ENCODE measurements at places on chromosomes 11 and 22.

DNA sequence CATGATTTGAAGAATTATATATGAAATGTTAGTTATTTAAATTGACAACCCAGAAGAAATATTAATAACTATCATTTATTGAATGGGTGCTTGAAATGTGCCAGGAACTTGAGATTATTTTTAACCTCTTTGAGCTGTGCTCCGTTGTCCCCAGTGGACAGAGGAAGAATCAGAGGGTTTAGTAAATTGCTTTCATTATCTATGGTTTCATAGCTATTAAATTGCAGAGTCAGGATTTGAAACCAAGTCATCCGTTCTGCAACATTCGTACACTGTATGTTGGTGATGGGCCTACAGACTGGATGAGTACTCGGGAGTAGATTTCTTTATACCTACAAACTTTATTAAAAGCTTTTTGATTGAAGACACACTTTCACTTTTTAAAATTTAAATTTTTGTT is 4.9 kb downstream of the HSD17B12 start:
- no peak for DNase-seq

GRCh38 chr11:118618991-118619375 is 11.6 kb downstream of the PHLDB1 start:
- no peak for DNase-seq

- no peak for DNase-seq
Observed at GRCh38 chr11:4164884-4165590, 70.4 kb downstream of the RRM1 start.

GRCh38 chr11:70630816-70631623 is 232.7 kb downstream of the CTTN start:
- no peak for DNase-seq

- no peak for DNase-seq
Observed at GRCh38 chr11:10294290-10294953, 403 bp upstream of the SBF2 start.

- no peak for DNase-seq
Observed at GRCh38 chr22:25068707-25069106, 116.2 kb downstream of the KIAA1671 start.

GRCh38 chr22:36850682-36851081 is 10.1 kb upstream of the NCF4 start:
- no peak for DNase-seq

DNA sequence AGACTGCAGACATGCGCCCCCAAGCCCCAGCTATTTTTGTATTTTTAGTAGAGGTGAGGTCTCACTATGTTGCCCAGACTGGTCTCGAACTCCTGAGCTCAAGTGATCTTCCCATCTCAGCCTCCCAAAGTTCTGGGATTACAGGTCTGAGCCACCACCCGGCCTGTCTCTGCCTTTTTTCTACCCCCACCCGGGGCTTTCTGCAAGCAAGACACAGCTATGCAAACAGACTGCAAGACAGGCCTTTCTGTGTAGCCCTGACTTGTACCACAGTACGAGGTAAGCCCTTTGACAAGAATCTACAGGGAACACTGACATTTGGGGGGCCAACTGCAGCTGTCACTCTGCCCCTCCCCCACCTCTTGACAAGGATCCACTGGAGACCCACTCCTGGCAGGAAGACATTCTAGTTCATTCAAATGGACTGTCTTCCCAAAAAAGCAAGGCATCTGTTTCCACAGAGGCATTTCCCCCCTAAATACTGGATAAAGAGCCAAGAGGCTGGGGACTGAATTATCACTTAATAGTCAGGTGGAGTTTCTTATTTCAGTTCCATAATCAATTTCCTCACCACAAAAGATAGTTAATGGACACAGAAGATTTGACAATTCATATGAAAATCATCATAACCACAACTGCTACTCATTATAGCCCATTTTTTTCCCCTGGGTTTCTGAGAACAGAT is 118.2 kb downstream of the ABTB2 start:
- DNase-seq: no peak

DNA sequence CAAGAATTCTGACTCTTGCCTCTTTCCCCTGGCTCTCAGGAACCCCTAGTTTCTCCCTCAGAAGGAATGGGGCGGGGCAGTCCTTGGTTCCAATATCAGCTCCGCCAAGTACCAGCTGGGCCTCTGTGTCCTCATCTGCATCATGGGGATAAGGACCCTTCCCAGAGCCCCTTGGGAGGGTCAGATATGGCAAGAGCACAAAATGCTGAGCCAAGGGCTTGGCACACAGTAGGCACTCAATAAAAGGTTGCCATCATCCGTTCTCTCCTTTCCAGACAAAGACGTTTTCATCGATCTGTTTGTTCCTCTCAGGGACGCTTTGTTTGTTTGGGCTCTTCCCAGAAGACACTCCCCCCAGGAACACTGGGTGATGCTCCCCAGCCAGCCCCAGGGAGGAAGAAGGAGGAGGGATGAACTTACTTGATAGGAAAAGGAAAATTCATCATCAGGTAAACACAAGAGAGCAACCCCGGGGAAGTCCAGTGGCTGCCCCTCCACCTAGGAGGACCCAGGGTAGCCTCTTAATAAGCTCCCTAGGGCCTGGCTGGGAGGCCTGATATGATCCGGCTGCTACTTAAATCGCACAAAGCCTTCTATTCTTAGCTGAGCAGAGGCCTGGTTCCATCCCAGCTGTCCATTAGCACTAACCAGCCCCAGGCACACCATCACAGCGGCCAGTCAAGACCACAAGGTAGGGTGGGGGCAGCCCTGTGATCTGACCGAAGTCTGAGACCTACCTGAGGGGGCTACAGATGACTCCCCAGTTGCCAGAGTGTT is 19.6 kb downstream of the GDPD5 start:
- no peak for DNase-seq

GRCh38 chr11:95780544-95780943 is 9.0 kb downstream of the FAM76B start:
- DNase-seq: no peak

GRCh38 chr22:30636226-30637077 is 871 bp downstream of the SLC35E4 start:
- DNase-seq: no peak
